CD4-positive, alpha-beta T cell treated with Interleukin-1 beta for 1 hour (primary cell): ENCODE measurements at places on chromosomes 16 and 17.
A peak's percentile ranks its signal among the peaks of the same experiment; 100 is the strongest.

GRCh38 chr17:7883781-7884386, 4.7 kb upstream of the CHD3 start:
- DNase-seq: peak; percentile 56

- peak; percentile 95 for DNase-seq
These were observed 863 bp downstream of the LIMD2 start for GRCh38 chr17:63698886-63699637.

DNA sequence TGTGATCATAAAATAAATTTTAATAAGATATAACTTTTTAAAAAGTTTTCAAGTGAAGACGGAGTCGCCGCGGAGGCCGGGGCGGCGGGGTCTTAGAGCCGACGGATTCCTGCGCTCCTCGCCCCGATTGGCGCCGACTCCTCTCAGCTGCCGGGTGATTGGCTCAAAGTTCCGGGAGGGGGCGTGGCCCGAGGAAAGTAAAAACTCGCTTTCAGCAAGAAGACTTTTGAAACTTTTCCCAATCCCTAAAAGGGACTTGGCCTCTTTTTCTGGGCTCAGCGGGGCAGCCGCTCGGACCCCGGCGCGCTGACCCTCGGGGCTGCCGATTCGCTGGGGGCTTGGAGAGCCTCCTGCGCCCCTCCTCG, at the start of gene FOXC2:
TSS of gene FOXC2 (plus strand) at position 229 of the 365 bp plus-strand sequence. CDS start 507 bp downstream, outside the sequence.
- peak; percentile 32 for DNase-seq

DNA sequence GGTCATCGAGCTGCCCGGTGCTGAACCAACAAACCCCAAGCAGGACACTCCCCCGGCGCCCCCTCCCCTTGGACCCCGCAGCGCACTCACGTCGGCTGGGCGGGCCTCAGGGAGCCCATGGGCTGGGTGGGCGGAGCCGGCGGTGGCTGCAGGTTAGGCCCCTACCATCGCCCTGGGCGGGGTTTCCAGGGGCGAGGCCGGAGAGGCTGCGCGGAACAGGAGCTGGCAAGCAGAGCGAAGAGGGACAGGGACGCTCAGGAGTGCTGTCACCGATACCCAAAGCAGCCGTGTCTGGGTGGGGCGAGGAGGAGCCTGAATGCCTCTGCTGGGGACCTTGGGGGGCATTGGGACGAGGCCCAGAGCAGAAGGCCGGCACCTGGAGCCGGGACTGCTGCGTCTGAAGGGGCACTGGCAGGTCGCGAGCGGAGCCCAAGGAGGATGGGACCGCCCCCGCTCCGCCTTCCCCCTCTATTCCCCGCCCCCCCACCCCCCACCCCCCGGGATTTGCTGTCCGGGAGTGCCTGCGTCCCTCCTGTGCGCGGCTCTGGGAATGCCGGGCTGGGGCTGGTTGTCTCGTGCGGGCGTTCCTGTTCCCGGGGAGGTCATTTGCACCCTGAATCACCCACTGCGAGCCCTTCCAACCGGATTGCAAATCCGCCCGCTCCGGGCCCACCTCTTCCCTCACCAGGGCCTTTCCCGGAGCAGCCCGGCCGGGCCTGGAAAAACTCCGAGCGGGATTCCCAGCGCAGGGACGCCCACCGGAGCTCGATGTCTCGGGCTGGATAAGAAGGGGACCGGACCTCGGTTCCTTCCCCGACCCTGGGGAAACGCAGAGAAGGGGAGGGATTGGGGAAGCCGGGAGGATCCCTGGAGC, 902 bp downstream of the ARHGAP27 start:
- peak; percentile 76 for DNase-seq

DNA sequence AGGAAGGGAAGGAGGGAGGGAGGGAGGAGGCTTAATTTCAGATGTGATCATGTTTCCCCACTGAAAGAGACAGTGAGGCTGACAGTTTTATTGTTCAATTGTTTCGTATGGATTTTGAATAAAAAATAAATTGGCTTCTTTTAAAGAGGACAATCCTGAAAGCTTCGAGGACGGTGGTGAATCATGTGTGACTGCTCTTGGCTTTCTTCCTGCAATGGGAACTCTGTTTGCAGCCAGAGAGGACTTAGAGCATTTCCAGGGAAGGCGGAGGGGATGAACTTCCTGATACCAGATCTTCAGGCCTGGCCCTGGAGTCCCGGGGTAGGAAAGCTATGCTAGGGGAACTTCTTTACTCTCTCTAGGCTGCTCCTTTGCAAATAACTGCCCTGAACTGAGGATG, 72.8 kb upstream of the C16orf82 start:
- no peak for DNase-seq

- no peak for DNase-seq
These were observed 228.3 kb upstream of the WSCD1 start for GRCh38 chr17:5841862-5842261.

DNA sequence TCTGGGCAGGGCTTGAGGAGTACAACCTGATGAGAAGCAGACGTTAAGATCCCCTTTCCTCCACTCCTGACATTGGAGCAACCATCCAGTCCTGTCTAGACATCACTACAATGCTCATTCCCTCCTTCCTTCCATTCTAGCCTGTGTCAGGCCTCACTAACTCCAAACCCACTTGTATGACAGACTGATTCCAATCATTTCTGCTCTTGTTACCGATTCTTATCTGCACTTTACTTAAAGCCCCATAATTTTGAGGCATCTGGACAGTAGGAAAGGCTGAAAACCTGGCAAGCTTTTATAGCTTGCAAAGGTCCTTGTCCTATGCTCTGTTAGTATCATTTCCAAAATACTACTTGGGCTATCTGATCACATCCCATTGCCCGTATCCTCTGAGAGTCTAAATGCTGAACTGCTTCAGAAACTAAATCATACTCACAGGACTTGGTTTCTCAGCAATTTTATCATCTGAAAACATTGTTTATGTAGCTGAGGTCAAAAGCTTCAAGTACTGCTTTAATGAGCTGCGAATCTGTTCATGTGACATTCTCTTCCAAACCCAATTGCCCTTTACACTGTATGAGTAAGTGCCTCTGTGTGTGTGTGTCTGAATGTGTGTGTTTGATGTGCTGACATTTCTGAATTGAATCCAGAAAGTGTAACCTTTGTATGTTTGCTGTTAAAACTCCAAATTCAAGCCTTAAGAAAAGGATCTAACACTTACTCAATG, 57.2 kb upstream of the CACNG3 start:
- DNase-seq: no peak

DNA sequence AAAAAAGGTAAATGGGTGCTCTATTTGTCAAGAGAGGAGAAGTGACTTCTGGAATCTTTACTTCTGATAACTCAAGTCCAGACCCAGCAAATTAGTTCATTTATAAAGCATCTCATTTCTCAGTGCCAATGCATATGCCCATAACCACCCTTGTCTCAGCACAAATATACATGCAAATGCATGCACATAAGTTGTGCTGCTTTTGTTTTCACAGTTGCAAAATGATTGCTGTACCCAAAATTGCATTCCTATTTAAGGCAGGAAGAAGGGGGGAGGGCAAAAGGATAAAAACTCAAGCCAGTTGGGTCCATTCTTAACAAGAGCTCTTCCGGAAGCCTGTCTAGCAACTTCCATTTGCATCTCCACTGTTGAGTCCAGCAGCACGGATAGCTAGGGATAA, 61.3 kb upstream of the FAM20A start:
- DNase-seq: no peak

DNA sequence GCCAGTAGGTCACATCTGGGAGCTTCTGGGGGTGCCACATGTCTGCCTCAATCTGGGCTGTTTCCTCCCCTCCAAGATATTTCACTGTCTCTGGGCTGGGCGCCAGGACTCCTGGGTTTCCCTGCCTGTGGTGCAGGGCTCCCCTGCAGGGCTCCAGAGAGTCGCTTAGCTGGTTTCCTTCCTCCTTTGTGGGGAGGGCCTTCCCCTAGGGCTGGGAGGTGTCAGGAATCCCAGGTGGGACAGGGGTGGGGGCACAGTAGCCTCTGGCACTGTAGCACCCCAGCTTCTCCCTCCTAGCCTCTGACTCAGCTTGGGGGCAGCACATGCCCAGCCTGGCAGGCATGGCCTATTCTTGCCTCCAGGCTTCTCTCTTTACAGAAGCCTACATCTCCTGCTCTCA, 2.6 kb downstream of the RARA start:
- no peak for DNase-seq

DNA sequence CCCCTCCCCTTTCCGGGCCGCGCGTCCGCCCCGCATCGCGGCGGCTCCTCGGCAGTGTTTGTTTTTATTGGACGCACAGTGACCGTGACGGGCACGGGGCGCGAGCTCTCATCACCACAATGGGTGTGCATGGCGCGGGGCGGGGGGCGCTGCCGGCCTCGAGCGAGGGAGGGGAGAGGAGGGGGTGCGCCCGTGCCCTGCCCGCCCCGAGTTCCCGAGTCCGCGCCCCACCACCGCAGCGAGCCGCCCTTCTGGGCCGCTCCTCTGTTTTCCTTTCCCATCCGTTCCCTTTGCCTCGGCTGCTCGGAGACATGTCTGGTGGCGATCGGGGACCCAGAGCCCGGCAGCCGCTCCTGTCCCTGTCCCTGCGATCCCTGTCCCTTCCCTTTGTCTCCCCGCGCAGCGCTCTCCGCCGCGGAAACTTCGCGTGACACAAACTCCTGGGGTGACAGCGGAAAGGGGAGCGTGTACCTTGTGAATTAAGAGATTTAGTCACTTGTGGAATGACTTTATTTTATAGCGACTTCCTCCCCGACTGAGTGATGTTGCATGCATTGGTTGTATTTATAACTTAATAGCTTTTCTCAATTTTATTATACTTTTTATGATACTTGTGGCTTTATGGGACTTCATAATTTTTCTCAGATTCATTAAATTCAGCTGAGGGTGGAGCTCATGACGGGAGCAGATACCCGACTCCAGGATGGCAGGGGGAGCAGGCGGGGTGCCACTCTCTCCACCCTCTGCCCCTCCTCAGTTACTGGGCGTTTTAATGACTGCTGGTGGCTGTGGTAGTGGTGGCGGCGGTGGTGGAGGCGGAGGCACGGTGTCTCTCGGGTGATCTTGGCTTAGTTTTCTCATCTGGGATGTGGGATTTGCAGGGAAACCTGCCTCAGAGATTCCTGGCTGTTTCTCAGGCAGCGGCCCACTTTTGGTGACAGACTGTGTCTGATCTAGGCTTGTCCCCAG, 40.8 kb downstream of the MRM1 start:
- DNase-seq: no peak

DNA sequence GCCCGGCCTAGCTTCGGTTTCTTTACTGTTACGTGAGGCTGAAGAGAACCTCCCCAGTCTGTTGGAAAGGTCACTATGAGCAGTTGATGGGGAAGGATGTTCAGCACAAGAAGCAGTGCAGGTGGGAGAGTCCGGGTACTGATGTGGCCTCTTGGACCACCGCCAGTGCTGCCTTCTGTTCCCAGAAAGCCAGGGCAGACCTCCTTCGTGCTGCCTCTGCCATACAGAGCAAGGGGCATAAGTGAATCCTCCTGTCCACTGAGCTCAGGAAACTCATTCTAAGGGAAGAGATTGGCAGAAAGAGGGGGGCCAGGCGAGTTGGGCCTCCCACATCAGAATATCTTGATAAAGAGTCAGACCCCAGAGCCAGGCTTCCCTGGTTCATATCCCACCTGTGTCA, 3.7 kb downstream of the PPP4C start:
- DNase-seq: no peak

DNA sequence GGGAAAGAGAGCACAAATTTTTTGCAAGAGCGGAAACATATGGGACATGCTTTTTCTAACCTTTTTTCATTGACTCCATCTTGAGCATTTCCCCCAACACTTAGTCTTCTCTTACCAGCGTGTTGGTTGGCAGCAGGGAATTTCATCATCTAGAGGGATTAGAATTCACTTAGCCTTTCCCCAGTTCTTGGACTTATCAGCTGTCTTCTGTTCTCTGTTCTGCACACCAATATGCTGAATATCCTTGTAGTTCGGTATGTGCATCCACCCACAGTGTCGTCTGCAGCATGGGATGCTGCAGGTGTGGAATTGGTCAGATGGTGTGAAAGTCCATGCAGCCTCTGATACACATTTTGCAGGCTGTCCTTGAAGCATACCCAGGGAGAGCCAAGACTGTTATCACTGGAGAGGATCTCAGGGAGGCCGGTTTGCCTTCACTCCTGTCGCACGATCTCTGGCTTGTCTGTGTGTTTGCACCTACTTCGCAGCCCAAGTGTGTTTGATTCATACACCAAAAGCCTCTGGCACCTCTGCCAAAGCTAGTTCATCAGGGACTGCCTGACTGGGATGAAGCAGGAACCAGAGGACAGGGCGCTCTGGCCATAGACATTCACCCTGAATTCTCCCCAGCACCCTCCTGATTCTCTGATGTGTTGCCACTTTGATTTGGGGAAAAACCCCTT, 93.3 kb downstream of the SOCS1 start:
- no peak for DNase-seq

- no peak for DNase-seq
These were observed 1.4 kb downstream of the CBFB start for GRCh38 chr16:67030221-67030962.

DNA sequence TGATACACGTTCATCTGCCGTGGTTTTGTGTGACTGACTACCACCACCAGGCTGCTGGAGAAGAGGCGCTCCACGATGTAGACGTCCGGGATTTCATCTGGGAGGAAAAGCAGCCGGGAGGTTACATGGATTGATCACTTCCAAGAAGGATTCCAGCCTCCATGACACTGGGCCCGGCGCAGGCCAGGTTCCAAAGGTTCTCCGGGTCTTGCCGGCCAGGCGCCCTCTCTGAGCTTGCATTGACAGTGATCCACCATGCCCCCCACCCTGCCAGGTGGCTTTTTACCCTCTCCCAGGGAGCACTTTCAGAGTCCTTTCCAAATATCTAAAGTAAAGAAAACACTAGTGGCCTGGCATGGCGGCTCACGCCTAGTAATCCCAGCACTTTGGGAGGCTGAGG, 6.5 kb downstream of the WIPI1 start:
- DNase-seq: no peak

- DNase-seq: no peak
These were observed 1.8 kb downstream of the HOXB7 start for GRCh38 chr17:48609033-48609432.

- DNase-seq: no peak
These were observed 1.4 kb downstream of the PMP22 start for GRCh38 chr17:15263680-15264079.

- DNase-seq: no peak
These were observed 84.3 kb downstream of the TMEM132E start for GRCh38 chr17:34663714-34664113.

DNA sequence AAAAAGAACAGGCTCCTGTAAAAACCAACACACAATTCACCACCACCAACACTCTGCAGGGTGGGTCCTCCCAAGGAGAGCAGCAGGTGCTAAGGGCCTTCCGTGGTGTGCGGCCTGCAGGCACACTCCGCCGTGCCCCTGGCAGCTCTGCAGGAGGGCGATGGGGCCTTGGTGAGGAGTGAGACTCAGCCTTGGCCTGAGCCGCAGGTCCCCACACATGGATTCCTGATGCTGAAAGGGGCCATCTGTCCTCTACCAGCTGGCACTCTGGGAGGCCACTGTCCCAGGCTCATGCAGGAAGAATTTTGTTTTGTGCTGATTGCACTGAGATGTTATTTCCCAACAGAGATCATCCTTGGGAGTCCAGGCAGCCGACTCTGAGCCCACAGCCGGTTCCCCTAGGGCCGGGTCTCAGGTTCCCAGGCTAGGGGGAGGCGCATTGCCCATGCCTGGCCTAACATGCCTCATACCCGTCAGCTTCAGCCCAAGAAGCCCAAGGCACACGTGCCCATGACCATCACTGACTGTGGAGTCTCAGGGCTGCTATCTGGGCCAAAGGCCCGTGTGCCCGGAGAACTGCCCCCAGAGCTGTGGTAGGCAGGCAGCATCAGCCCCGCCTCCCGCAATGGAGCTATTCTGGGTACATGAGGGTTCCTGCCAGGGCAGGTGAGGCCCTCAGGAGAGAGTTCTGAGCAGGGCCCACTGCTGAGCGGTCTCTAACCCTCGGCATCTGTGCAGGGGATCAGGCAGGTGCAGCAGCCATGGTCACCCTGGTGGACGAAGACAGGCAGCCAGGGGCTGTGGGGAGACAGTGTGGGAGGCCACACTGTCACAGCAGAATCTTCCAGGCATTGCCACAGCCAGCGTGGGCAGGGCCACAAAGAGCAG, 97.9 kb upstream of the ZNF469 start:
- no peak for DNase-seq
